ENCODE measurements at places on chromosomes 6 and 20. TPM values are rescaled to one million over a fixed set of nuclear protein-coding genes. Genes with fewer than 3 reads are reported as not detected.

PTCRA gene
- 0.15 TPM for polyA plus RNA-seq

- DNase-seq: no peak
Measured at GRCh38 chr6:78583079-78583478, 284.3 kb upstream of the IRAK1BP1 start.

HTR1B gene
- polyA plus RNA-seq: 1.2 TPM

MUC21 gene
- polyA plus RNA-seq: not detected

DNA sequence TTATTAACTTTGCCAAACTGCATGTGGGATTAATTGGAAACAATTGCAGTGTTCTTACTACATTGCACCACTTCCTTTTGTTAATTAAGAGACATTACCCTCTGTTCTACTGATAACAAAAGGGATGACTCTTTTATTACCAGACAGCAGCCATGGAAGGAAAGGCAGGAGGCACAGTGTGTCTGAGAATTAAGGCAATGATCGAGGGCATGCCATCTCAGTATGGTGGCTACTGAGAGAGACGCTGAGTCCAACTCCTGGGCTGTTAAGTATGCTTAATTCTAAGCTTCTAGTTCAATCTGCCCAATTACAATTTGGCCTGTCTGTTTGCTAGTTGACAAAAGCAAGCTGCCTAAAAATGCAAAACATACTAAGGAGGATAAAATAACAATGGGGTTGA lies 227.4 kb downstream of the PHACTR1 start:
- no peak for DNase-seq

GRCh38 chr6:106381881-106382280 lies 21.4 kb downstream of the CRYBG1 start:
- peak; percentile 26 for DNase-seq

SRSF12 gene
- polyA plus RNA-seq: 2.6 TPM

GRCh38 chr6:124546601-124547000 lies 415.6 kb upstream of the RNF217 start:
- no peak for DNase-seq

IDH3B gene
- 124 TPM for polyA plus RNA-seq

EEF1A1 gene
- polyA plus RNA-seq: 17,872 TPM

FILIP1 gene
- 7.5 TPM for polyA plus RNA-seq

BCAS1 gene
- 29.2 TPM for polyA plus RNA-seq

GRCh38 chr6:157478926-157479325 lies 97.9 kb downstream of the ZDHHC14 start:
- DNase-seq: no peak

CLIC5 gene
- polyA plus RNA-seq: 111 TPM

GRCh38 chr20:16692442-16692841 lies 37.4 kb upstream of the SNRPB2 start:
- no peak for DNase-seq

DNA sequence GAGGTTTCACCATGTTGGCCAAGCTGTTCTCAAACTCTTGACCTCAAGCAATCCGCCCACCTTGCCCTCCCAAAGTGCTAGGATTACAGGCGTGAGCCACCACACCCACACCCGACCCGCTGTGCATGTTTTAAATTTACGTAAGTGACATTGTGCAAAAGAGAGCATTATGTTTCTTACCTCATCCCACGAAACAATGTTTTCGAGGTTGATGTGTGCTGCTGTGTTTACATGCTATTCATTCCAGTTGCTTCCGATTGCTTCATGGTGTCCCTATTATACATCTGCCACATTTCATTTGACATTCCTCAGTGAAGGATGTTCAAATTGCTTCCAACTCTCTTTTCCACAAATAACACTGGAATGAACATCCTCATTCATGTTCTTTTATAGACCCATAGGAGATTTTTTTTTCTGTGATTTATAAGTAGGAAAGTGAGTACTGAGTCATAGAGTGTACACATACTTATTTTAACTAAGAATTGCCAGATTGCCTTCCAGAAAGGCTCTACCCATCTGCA lies 403.9 kb upstream of the JARID2 start:
- DNase-seq: no peak

- DNase-seq: no peak
Measured at GRCh38 chr6:14335071-14335470, 217.5 kb downstream of the CD83 start.

TRIM31 gene
- polyA plus RNA-seq: 5.7 TPM

GABRR2 gene
- polyA plus RNA-seq: 0.55 TPM

AIG1 gene
- polyA plus RNA-seq: 180 TPM

DNA sequence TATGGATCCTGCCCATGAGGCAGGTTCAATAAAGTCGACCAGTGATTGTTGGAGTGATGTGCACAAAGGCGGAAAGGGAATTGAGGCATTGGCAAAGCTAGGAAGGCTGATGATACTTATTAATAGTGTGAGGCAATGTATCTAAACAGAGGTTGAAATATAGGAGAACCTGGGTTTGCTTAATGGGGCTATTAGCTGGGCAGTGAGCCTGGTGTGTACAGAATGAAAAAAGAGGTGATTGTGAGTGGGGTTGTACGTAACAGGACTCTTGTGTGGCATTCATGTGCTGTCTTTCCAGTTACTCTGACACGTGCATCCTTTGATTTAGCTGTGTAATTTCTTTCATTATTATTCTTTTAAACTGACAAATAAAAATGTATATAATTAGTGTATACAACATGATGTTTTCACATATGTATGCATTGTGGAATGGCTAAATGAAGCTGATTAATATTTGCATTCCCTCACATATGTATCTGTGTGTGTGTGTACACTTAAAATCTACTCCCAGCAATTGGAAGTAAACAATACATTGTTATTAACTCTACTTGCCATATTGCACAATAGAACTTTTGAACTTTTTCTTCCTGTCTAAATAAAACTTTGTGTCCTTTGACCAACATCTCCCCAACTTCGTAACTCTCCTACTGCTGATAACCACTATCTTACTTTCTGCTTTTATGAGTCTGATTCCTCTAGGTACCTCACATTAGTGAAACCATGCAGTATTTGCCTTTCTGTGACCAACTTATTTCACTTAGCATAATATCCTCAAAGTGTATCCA lies 220.5 kb upstream of the SLC35B3 start:
- peak; percentile 12 for DNase-seq

GRCh38 chr6:144797881-144798589 lies 512.9 kb downstream of the UTRN start:
- no peak for DNase-seq

FLRT3 gene
- 96.3 TPM for polyA plus RNA-seq

GRCh38 chr6:152135755-152136448 lies 328.4 kb downstream of the ESR1 start:
- DNase-seq: peak; percentile 42

GRCh38 chr20:48154040-48154765 lies 368.9 kb upstream of the SULF2 start:
- no peak for DNase-seq

DNA sequence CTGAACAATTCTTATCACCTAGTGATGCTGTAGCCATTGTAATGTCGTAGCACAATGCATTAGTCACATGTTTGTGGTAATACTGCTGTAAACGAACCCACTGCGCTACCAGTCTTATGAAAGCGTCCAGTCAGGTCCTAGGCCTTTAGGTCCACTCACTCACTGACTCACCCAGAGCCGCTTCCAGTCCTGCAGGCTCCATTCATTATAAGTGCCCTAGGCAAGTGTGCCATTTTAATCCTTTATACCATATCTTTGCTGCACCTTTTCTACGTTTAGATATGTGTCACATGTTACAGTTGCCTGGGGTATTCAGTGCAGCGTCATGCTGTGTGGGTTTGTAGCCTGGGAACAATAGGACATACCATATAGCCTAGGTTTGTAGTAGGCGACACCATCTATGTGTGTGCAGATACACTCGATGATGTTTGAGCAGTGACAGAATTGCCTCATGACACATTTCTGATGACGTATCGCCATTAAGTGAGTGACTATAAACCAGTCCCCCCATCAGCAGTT lies 15.4 kb downstream of the IGF2R start:
- DNase-seq: no peak

All from large intestine (tissue), 12 donors.